ENCODE measurements at places on chromosomes 16 and 17.
A peak's percentile ranks its signal among the peaks of the same experiment; 100 is the strongest.

DNA sequence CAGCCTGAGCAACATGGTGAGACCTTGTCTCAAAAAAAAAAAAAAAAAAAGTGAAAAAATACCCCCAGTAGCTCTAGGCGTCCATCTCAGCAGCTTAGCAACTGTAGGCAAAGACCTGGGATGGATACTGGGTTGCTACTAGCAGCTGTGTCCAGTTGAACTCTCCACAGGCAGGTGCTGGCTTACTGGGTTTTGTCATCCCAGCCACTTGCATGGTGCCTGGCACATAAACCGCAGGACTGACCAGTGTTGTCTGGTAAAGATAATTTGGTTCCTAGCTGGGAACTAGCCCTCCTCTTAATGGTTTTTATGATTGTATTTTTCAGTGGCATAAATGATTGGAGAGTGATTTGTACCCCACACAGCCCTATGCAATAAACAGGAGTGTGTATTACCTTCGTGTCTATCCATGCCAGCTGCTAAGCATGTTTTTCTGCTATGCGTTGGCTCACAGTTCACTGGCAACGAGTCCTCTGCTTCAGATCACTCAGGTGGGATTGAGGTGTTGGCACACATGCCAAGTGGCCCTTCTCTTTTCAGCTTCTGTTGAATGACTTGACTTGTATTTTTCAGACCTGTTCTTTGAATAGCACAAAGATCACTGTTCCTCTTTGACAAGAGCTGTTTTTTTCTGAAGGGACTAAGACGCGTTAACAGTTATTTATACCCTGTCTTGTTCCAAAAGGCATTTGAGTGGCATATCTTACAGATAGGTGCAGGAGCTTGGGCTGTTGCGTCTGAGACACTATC is 352.9 kb downstream of the SNX29 start:
- DNase-seq = no peak

DNA sequence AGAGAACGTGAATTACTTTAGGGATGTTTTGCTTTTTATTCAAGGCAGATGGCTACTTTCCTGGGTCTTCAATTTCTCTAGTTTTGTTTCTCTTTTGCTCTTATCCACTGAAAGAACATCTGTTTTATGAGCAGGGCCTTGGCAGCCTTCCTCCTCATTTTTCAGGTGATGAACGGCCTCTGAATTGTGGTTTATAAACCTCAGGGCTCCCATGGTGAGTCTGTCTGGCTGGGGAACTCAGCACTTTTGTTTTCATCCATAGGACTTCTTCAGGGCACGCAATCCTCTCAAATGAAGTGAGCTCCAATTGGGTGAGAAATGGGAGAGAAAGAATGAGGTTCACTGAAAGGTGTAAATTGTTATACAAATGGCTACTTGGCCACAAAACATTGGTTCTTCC is 186.4 kb upstream of the ERCC4 start:
- DNase-seq = no peak

- no peak for DNase-seq
Measured at GRCh38 chr17:29331075-29331707, 37.2 kb upstream of the NUFIP2 start.

DNA sequence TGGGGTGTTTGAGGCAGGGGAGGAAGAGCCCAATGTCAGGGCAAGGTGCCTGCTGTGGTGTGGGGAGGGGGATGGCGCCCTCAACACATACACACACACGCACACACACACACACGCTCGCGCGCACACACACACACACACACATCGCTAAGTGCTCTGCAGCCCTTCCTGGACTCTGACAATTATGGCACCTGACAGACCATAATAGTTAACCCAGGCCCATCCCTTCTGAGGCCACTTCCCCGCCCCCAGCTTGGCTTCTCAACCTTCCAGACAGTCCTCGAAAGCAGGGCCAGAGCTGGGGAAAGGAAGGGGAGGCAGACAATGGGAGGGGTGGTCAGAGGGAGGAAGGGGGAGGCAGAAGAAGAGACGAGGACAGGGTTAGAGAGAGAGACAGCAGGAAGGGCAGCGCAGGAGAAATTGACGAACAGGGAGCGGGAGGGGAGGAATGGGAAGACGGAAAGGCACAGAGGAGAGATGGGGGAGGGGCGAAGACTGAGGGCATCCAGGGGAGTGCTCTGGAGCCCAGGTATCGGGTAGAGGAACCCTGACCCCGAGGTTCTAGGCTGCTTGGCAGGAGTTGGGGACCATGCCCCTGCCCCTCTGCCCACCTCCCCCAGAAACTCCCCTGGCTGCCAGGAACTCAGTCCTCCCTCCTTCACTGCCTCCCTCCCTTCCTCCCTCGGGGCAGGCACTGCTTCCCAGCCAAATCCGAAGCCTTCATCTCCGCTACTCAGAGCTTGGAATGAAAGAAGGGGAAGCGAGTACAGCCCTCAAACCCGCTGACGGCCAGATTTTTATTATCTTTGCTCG is 4.0 kb downstream of the SRCIN1 start:
- DNase-seq = no peak

- no peak for DNase-seq
Measured at GRCh38 chr16:85629326-85629725, 16.2 kb downstream of the GSE1 start.

GRCh38 chr16:87918338-87918737 is 18.0 kb downstream of the CA5A start:
- DNase-seq = no peak

DNA sequence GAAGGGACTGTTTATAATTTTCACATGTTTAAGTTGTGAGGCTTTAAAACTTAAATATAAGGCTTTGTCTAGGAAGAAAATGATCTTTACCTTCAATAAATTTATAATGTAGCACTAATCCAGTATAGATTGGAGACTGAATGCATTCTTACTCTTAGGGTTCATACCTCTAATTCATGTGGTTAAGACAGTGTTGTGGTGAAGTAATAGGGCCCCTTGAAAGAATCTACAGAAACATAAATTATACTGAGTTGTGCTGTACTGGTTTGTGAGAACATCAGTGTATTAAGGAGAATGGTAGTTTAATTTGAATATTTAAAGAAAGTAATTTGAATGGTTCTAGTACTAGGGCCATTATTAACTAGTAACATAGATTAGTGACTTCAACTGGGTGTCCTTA is 13.7 kb downstream of the HAPSTR1 start:
- DNase-seq = no peak

- no peak for DNase-seq
Measured at GRCh38 chr17:1742371-1743087, at the start of gene SERPINF2. TSS of gene SERPINF2 (plus strand) at chr17:1742871. CDS start at chr17:1744996, 2,125 bp downstream.

- DNase-seq = no peak
Measured at GRCh38 chr17:17398943-17399926, 77.6 kb upstream of the MED9 start.

DNA sequence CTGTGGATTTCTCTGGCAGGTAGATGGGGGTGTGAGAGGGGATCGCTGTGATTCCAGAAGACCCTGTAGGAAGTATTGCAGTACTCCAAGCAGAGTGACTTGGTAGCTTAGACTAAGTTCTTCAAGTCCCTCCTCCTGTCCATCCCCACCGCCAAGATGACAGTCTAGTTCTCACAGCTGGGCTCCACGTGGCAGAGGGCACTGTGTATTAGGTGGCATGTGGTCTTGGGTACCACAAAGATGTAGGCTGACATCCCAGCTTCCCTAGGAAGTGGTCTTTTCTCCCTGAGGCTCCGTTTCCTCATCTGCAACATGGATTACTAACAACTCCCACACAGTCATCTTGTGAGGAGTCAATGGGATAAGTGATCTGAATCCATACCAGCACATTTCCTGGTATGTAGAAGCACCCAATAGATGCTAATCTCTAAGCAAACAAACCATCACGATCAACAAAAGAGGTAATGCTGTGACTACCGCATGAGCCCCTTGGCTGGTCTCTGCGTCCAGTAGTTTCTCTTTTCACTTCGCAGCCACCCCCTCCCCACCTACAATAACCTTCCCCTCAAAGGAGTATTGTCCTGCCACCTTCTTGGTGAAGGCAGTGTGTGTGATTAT is 349.1 kb upstream of the EEF2KMT start:
- no peak for DNase-seq

GRCh38 chr17:28643983-28644786 is 773 bp downstream of the BLTP2 start:
- DNase-seq = no peak

- DNase-seq = no peak
Measured at GRCh38 chr16:88842308-88842756, 14.4 kb downstream of the GALNS start.

GRCh38 chr17:49798182-49798581 is 9.7 kb downstream of the KAT7 start:
- no peak for DNase-seq

GRCh38 chr16:19907161-19907992 is 22.7 kb upstream of the GPRC5B start:
- DNase-seq = peak; percentile 63

DNA sequence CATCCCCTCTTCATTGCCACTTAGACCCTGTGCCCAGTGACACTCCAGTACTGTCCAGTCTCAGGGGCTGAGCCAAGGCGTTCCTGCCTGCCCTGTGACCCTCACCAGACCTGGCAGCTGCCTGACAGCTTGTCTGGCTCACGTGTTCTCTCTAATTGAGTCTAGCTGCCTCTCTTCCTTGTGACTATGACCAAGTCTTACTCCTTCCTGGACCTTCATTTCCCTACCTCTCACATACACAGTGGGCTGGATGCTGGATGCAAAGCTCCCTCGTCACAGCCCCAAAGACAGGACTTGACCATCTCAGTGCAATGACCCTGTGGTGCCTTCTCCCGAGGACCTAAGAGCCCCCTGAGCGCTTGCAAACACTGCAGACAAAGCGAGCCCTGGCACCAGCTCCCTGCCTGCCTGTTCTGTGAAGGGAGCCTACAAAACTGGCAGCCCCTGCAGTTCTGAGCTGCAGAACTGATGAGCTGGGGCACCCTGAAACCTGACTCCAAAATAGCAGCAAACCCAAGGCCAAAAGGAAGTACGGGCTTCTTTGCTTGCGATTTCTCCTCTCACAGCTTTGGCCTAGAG is 1.7 kb downstream of the DEXI start:
- no peak for DNase-seq

DNA sequence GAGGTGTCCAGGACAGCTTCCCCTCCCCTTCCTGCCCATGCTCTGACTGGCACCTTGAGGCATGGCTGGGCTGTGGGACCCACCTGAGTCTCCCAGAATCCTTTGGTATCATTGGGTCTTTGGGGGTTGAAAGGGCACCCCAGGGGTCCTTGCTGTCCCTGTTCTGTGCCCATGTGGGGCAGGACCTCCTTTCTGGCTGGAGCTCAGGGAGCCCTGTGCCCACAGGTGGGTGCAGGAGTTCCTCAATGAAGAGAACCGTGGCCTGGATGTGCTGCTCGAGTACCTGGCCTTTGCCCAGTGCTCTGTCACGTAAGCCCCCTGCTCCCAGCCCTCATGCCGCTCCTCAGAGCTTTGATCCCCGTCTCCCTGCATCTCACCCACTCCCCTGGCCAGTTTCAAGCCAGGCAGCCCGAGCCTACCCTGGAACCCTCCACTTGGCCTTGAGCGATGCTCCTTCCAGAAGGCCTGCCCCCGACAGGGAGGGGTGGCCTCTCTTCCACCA is 11.8 kb downstream of the FMNL1 start:
- DNase-seq = no peak

- DNase-seq = no peak
Measured at GRCh38 chr16:17364319-17365210, 106.2 kb downstream of the XYLT1 start.

GRCh38 chr16:53600126-53600525 is 97.1 kb upstream of the AKTIP start:
- DNase-seq = no peak

DNA sequence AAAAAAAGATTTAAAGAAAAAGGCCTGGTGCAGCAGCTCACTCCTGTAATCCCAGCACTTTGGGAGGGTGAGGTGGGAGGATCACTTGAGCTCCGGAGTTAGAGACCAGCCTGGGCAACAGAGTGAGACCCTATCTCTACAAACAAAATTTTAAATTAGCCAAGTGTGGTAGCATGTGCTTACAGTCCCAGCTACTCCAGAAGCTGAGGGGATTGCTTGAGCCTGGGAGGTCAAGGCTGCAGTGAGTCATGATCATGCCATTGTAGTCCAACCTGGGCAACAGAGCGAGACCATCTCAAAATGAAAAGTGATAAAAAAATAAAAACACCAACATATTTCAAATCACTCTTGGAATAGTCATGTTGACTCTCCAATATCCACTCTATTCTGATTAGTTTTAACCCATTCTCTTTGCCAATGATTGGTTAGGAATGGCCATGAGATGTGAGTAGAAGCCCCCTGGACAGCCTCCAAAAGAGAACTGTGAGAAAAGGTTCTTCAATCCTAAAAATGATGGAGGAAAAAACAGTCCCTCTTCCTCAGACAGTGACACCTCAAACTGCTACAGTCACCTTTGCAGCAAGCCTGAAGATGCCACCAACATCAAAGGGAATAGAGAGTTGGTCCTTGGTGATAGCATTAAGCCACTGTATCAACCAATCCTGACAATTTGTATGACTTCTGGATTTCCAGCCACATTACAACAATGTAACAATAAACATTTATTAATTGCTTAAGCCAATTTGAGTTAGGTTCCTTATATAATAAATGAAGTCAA is 2.9 kb upstream of the KANSL1 start:
- DNase-seq = no peak

DNA sequence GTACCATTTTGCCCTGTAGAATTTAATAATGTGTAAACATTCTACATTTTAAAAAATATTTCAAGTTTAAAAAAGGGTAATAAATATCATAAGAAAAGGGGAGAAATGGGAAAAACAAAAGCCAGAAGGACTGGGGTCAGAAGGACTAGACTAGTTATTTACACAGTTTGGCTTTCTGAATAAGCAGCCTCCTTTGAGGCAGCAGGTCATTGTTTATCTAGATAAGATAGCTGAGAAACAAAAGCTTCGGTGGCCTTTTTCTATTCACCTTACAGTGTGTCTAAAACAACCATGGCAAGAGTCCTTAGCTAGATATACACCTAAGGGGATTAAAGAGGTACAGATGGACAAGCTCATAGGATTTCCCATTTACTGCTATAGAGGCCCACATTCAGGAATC is 396.5 kb upstream of the PMFBP1 start:
- no peak for DNase-seq

DNA sequence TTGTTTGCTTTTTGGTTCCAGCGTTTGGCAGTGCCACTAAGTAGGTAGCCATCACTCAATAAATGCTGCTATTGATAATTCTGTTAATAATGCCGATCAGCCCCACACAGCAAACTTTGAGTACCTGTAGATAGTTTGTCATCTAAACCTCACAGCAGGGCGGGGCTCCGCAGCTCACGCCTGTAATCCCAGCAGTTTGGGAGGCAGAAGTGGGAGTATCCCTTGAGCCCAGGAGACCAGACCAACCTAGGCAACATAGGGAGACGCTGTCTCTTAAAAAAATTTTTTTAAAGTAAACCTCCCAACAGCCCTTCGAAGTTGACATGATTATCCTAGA is 1.6 kb downstream of the BFAR start:
- no peak for DNase-seq

All from activated T-cell treated with anti-CD3 and anti-CD28 coated beads for 48 hours (primary cell).